HepG2 (cell line): ENCODE measurements at places on chromosomes 4 and X. TPM values are rescaled to one million over a fixed set of nuclear protein-coding genes. Genes with fewer than 3 reads are reported as not detected.
A peak's percentile ranks its signal among the peaks of the same experiment; 100 is the strongest.

DNA sequence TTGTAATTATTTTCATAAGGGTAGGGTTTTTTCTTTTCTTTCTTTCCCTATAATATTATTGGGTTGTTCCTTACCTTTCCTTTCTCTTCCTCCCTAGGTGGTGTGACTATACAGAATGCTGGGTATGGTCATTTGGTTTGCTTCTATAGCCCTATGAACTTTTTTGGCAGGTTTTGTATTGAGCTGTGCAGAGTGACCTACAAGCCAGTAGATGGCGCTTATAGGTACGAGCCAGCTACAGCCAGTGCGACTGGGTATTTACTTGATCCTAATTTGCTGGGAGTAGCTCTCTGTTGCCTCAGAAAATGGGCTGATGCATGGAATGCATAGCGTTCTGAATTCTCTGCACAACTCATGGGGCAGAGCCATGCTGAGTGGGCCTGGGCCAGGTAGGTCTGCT is 423.3 kb downstream of the MAGEE1 start:
- no peaks in the 10 kb centered on the region for H3K36me3 ChIP-seq
- H3K27ac ChIP-seq = no peak overlapping the region
- DNase-seq = no peak

- DNase-seq = no peak
- H3K4me3 ChIP-seq = no peak overlapping the region
- H3K27me3 ChIP-seq = no peaks in the 10 kb centered on the region
- no peaks in the 10 kb centered on the region for H3K4me1 ChIP-seq
- H3K27ac ChIP-seq = no peak overlapping the region
These were observed 22.8 kb upstream of the ADAMTS3 start for GRCh38 chr4:72591547-72592454.

DNA sequence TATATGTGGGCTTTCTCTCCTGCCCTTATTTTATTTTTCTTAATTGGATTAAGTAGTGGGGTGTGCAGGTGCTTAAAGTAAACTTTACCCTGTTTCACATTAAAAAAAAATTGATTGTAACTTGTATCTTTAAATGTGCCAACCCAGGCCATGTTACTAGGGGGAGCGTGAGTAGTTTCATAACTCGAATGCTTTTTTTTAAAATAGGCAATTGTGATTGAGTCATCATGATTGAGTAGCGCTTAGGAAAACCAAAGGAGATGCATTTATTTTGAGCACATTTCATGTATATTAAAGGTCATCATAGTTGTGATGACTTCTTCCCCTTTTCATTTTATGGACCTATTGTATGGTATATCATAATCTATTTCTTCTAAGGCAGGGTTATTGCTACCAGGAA is 32.2 kb downstream of the GPAT3 start:
- H3K36me3 ChIP-seq = no peaks in the 10 kb centered on the region
- no peaks in the 10 kb centered on the region for H3K4me1 ChIP-seq
- no peak overlapping the region for H3K27ac ChIP-seq
- H3K27me3 ChIP-seq = no peaks in the 10 kb centered on the region
- no peak overlapping the region for H3K4me3 ChIP-seq

- no peak overlapping the region for H3K4me3 ChIP-seq
- H3K27ac ChIP-seq = no peak overlapping the region
- no peaks in the 10 kb centered on the region for H3K27me3 ChIP-seq
- no peak for DNase-seq
These were observed 275.7 kb upstream of the RASGEF1B start for GRCh38 chr4:81747242-81747930.

DNA sequence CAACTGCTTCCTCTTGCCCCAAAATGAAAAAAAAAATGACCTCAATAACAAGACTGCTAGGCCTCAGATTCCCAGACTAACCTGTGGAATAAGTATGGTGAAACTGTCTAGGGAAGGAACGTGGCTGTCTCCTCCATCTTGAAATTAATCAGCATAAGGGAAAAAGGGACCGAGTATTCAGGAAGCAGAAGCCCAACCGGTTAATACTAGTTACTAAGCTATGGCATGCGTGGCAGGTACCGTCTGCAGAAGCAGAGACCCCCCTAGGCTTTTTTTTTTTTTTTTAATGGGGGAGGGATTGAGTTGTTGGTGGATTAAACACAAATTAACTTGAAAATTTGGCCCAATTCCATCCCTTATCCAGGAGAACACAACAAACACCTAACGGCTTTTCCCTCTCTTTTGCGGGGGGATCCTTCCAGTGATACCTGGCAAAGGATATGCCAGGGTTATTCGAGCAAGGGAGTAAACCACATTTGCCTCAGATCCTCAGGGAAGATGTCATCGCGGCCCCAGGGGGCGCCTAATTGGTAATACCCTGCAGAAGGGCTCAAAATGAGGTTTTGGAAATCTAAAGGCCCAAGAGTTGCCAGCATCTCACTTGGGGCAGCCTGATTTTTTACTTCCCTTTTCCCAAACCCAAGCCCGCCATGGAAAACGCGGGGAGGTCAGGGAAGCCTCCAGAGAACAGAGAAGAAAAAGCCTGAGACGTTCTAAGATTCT is 893 bp downstream of the RLIM start:
- no peaks in the 10 kb centered on the region for H3K4me1 ChIP-seq
- peak overlapping the region; percentile 91 for H3K27ac ChIP-seq
- H3K4me3 ChIP-seq = peak overlapping the region; percentile 82
- H3K27me3 ChIP-seq = no peaks in the 10 kb centered on the region; the same call in 2 of the 3 replicates

Gene PPP1R2C
- polyA plus RNA-seq = not detected in 2 replicates

DNA sequence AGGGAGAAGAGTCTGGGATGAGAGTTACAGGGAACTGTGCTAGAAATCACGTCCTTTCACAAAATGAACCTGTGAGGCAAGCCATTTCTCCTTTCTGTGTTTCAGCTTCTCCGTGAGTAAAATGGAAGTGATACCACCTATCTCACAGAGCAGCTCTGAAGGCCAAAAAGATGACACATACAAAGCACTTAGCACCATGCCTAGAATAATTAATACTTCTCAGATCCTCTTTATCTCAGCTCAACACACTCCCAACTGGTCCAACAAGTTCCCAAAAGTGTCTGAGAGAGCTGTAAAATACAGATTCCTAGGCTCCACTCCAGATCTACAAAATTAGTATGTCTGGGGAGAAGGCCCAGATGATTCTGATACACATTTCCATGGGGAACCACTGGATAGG is 38.3 kb downstream of the LHFPL1 start:
- no peaks in the 10 kb centered on the region for H3K27me3 ChIP-seq
- H3K4me1 ChIP-seq = no peaks in the 10 kb centered on the region
- no peak overlapping the region for H3K27ac ChIP-seq
- no peak overlapping the region for H3K4me3 ChIP-seq

GRCh38 chr4:1056671-1057402 is 45.4 kb downstream of the FGFRL1 start:
- DNase-seq = no peak
- no peak overlapping the region for H3K4me3 ChIP-seq
- H3K4me1 ChIP-seq = peaks cover 26% of the 10 kb centered on the region

DNA sequence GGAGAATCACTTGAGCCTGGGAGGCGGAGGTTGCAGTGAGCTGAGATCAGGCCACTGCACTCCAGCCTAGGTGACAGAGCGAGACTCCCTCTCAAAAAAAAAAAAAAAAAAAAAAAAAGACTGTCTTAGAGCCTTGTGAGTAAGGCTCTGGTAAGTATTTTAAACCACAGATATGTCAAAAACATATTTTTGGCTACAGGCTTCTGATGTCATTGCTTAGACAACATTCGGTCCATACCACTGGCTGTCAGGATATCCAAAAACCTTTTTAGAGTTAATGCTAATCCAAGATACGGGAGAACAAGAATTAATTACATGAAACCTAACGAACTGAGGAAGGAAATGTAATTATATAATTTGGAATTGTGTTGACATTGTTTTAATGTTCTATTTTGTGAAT is 999.5 kb upstream of the PABPC4L start:
- DNase-seq = no peak
- no peaks in the 10 kb centered on the region for H3K4me1 ChIP-seq
- H3K27ac ChIP-seq = no peak overlapping the region
- H3K4me3 ChIP-seq = no peak overlapping the region
- H3K27me3 ChIP-seq = no peaks in the 10 kb centered on the region
- H3K36me3 ChIP-seq = no peaks in the 10 kb centered on the region

DNA sequence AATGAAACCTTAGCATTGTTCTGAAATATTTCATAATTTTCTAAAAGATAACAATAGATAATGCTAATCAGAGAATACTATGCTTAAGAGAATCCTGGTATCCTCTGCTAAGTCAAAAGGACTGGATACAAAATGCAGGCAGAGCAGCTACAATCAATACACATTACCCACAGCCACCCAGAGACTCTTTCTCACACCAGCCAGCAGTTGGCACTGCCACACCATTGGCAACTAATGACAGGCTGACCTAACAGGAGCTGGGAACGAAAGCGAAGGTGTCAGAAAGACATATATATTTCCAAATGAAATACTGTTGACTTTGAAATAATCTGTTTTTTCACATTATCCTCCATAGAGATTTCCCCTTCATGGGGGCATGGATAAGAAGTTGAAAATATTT is 122.6 kb upstream of the PLAC1 start:
- H3K27me3 ChIP-seq = no peaks in the 10 kb centered on the region
- H3K27ac ChIP-seq = no peak overlapping the region
- no peak for DNase-seq

Gene KLHL13
- 0.28 and 0.30 TPM in 2 replicates for polyA plus RNA-seq

GRCh38 chr4:171430495-171430894 is 382.7 kb upstream of the GALNTL6 start:
- no peaks in the 10 kb centered on the region for H3K27me3 ChIP-seq
- no peak overlapping the region for H3K4me3 ChIP-seq
- H3K27ac ChIP-seq = no peak overlapping the region

- peaks cover 14% of the 10 kb centered on the region; the same call in 1 of the 2 replicates for H3K4me1 ChIP-seq
- no peaks in the 10 kb centered on the region for H3K36me3 ChIP-seq
- no peaks in the 10 kb centered on the region for H3K27me3 ChIP-seq
- DNase-seq = no peak
- H3K4me3 ChIP-seq = no peak overlapping the region
These were observed 108.7 kb upstream of the PLS3 start for GRCh38 chrX:115452251-115452650.

- H3K27ac ChIP-seq = no peak overlapping the region
- H3K4me1 ChIP-seq = no peaks in the 10 kb centered on the region
- H3K4me3 ChIP-seq = no peak overlapping the region
- no peaks in the 10 kb centered on the region for H3K27me3 ChIP-seq
- DNase-seq = no peak
These were observed 55.0 kb upstream of the MAGEB18 start for GRCh38 chrX:26083093-26083492.

DNA sequence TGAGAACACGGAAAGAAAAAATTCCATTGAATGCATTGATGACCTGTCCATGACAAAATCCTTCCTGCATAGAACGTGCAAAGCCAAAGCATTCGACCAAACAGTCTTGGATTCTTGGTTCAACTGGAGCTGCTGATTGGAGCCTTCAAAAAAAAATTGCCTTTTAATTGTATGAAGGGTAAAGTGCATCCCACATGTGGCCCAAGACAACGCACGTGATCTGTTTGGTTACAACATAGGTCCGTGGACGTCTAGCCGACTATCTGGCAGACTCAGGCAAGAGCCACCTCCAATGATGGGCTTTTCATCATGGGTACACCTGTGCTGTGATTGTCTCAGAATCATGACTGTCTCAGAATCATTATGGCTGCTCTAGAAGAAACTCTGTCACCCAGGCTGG is 52.3 kb downstream of the SHOX start:
- no peaks in the 10 kb centered on the region; the same call in 1 of the 2 replicates for H3K27me3 ChIP-seq
- no peak for DNase-seq
- no peak overlapping the region for H3K4me3 ChIP-seq
- H3K36me3 ChIP-seq = no peaks in the 10 kb centered on the region

DNA sequence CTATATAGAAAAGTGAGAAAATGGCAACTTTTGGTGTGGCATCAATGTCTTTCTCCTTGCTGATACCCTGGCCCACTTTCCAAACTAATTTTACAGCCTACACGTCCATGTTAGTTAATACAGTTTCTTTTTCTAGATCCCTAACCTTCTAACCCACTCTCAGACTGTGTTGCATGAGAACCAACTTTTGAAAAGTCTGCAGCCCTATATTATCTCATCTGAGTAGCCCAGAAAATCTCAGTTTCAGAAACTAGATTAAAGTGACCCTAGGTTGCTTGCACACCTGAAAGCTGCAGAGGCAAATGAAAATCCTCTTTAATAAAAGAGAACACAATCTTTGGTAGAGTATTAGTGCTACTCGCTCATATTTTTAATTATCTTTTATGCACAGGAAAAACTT is 371.6 kb upstream of the EMCN start:
- DNase-seq = no peak
- H3K4me1 ChIP-seq = no peaks in the 10 kb centered on the region
- no peaks in the 10 kb centered on the region for H3K36me3 ChIP-seq
- no peaks in the 10 kb centered on the region for H3K27me3 ChIP-seq

Gene IL2RG
- polyA plus RNA-seq = 0.98 and 1.1 TPM in 2 replicates

Gene CT45A5
- not detected in 2 replicates for polyA plus RNA-seq

- no peak for DNase-seq
- no peaks in the 10 kb centered on the region for H3K4me1 ChIP-seq
- H3K27ac ChIP-seq = no peak overlapping the region
- no peak overlapping the region for H3K4me3 ChIP-seq
- H3K27me3 ChIP-seq = no peaks in the 10 kb centered on the region
These were observed 97.4 kb downstream of the RASL11B start for GRCh38 chr4:52959541-52959940.

DNA sequence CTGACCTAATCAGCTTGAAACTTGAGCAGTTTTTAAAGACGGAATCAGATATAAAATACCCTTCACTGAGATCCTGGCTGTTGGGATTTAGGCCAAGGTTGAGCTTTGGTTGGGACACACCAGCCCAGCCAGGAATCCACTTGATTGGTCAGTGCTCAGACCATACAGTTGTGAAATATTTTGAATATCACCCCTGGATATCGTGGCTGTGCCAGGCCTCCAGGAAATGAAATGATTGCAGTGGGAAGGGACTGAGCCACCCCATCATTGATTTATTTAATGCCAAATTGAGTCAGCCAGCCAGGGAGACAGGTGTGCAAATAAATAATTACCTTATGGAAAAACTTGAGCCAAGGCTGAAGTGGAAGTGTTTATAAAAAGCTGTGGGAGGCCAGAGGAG is 128.4 kb upstream of the SCML1 start:
- H3K36me3 ChIP-seq = no peaks in the 10 kb centered on the region
- H3K27me3 ChIP-seq = no peaks in the 10 kb centered on the region
- no peak overlapping the region for H3K27ac ChIP-seq
- no peak overlapping the region for H3K4me3 ChIP-seq
- no peak for DNase-seq

DNA sequence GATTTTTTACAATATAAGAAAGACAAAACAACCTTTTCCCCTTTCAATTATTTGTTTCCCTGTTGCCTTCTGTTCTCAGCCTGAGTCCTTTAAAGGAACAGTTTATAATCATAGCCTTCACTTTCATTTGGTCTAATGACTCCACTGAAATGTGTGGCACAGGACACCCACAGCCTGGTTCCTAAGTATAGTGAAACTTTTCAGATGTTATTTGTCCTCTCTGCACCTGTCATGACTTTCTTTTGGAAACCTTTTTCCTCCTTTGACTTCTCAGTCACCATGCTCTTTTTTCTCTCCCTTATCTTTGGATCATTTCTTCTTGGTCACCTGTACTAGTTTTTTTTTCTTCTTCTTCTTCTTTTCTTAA is 237.8 kb upstream of the ANXA3 start:
- H3K27me3 ChIP-seq = no peaks in the 10 kb centered on the region
- peaks cover 69% of the 10 kb centered on the region for H3K36me3 ChIP-seq
- DNase-seq = no peak
- H3K4me1 ChIP-seq = no peaks in the 10 kb centered on the region
